ENCODE measurements at places on chromosomes 1 and 21.

- no peak for DNase-seq
These were observed 43.7 kb downstream of the SYT6 start for GRCh38 chr1:114109981-114110380.

GRCh38 chr1:230495891-230496385 lies 69.8 kb upstream of the PGBD5 start:
- no peak for DNase-seq

DNA sequence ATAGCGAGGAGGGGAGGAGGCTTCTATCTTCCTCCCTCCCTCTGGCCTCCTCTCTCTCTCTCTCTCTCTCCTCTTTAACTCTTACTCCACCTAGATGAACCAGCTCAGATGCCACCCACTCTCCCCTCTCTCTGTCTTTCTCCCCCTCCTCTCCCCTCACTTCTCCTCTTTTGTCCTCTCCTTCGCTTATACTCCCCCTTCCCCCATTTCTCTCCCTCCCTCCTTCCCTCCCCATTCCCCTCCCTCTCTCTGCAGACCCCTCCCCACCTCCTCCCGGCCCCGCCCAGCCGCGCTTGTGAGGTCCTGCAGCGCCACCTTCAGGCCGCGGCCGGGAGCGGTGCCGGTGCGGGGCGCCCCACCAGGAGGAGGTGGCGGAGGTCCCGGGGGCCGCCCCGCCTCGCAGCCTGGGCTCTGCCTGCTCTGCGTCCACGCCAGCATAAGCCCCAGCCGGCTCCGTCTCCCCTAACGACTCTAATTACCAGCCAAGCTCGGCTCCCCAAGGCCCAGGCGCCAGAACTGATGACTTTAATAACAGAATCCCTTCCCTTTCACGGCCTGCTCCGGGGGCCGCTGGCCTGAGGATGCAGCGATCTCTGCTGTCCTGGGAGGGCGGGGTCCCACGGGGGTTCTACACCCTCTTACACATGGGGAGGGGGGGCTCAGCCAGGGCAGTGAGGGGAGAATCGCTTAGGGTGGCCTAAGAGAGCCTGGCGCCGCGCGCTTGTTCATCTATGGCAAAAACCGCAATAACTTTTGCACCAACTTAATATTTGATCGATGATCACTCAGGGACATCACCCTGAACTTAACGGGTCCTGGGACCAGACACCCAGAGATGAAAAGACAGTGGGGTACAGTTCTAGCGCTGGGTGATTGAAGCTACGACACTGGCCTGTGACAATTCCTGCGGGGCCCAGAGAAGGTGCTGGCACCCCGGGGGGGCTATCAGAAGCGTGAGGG lies 637.3 kb downstream of the MATN1 start:
- no peak for DNase-seq

DNA sequence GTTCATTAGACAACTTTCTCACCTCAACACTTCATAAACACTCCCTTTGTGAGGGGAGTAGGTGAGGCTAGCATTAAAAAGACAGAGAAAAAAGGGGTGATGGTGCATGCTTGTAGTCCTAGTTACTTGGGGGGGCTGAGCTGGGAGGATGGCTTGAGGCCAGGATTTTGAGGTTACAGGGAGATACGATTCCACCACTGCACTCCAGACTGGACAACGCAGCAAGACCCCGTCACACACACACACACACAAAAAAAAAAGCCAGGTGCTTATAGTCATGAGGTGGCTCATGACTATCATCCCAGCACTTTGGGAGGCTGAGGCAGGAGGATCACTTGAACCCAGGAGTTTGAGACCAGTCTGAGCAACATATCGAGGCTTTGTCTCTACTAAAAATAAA lies 29.6 kb downstream of the GON4L start:
- DNase-seq = no peak

- DNase-seq = no peak
These were observed 67.6 kb upstream of the PPP2R5A start for GRCh38 chr1:212217633-212218032.

Data from stimulated activated CD4-positive, alpha-beta T cell treated with anti-CD3 and anti-CD28 coated beads, Interleukin-1b, Interleukin-23, amount 100 ng/mL, for 4 hours (primary cell).